ENCODE measurements at places on chromosomes 11 and 22. TPM values are rescaled to one million over a fixed set of nuclear protein-coding genes. Genes with fewer than 3 reads are reported as not detected.

- no peak for DNase-seq
- peaks cover 5% of the 10 kb centered on the region for H3K36me3 ChIP-seq
- no peaks in the 10 kb centered on the region for H3K27me3 ChIP-seq
Observed at GRCh38 chr11:119673759-119674336, 55.2 kb downstream of the NECTIN1 start.

Gene MYOD1
- total RNA-seq, result not detected

DNA sequence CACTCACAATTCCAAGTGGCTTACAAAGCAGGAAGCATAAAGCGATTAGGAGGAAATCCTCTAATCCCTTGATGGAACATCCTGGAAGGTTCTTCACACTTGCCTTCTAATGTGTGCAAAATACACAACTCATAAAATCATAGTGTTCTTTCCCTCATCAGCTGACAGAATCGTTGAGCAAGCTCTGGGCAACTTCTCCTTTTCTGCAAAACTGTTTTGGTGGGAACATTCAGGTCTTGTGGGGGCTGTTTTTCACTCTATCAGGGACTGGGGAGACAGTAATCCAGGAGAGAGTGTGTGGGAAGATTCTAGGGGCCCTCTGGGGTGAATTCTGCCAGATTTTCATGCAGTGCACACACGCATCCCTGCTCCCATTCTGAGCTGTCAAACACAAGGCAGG, 53.2 kb downstream of the IRAG1 start:
- H3K36me3 ChIP-seq, result no peaks in the 10 kb centered on the region
- no peak for DNase-seq
- H3K4me3 ChIP-seq, result no peak overlapping the region
- peaks cover 10% of the 10 kb centered on the region for H3K27me3 ChIP-seq
- no peaks in the 10 kb centered on the region for H3K4me1 ChIP-seq
- H3K27ac ChIP-seq, result no peak overlapping the region

Gene SCYL1
- total RNA-seq, result 65.9 TPM

DNA sequence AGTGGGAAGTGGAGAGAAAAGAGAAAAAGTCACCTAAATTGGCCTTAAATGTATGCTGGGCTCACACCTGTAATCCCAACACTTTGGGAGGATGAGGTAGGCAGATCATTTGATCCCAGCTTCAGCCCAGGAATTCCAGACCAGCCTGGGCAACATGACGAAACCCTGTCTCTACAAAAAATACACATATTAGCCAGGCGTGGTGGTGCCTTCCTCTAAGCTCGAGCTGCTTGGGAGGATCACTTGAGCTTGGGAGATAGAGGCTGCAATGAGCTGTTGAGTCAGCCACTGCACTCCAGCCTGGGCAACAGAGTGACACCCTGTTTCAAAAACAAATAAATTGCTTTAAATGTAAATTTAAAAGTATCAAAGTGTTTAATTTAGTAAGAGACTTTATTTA, 3.9 kb downstream of the CBL start:
- peaks cover 29% of the 10 kb centered on the region for H3K4me1 ChIP-seq
- no peak for DNase-seq
- no peaks in the 10 kb centered on the region for H3K27me3 ChIP-seq
- no peak overlapping the region for H3K4me3 ChIP-seq
- no peak overlapping the region for H3K27ac ChIP-seq

- no peak for DNase-seq
- H3K36me3 ChIP-seq, result no peaks in the 10 kb centered on the region
- no peak overlapping the region for H3K4me3 ChIP-seq
- peaks cover 22% of the 10 kb centered on the region for H3K4me1 ChIP-seq
Observed at GRCh38 chr11:115155978-115156377, 348.2 kb downstream of the CADM1 start.

DNA sequence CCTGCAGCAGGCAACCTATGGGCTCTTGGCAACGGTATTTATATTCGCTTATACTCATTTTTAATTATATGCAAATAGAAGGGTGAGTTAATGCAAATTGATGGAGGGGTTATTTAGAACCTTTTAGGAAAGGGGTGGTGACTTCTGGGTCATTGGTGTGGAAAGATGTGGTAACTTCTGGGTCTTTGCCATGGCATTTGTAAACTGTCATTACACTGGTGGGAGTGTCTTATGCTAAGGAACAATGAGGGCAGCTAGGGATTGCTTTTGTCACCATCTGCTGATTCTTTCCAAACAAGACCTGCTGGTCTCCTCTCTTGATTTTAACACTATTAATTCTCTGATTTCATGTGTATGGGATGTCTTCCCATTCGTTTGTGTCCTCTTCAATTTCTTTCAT, 11.7 kb upstream of the KAT5 start:
- no peak overlapping the region for H3K27ac ChIP-seq
- H3K4me1 ChIP-seq, result peaks cover 10% of the 10 kb centered on the region
- DNase-seq, result no peak
- no peaks in the 10 kb centered on the region for H3K36me3 ChIP-seq
- H3K27me3 ChIP-seq, result peaks cover 38% of the 10 kb centered on the region

- no peak for DNase-seq
- no peak overlapping the region for H3K4me3 ChIP-seq
- no peaks in the 10 kb centered on the region for H3K4me1 ChIP-seq
- no peak overlapping the region for H3K27ac ChIP-seq
- H3K36me3 ChIP-seq, result no peaks in the 10 kb centered on the region
- no peaks in the 10 kb centered on the region for H3K27me3 ChIP-seq
Observed at GRCh38 chr22:17243524-17243923, 24.3 kb upstream of the ADA2 start.

- H3K27me3 ChIP-seq, result peaks cover 6% of the 10 kb centered on the region
- no peak within 1 kb of the TSS for H3K27ac ChIP-seq
- H3K36me3 ChIP-seq, result no peaks in the 10 kb centered on the region
- peak within 1 kb of the TSS; percentile 46 for H3K4me3 ChIP-seq
- no peak for DNase-seq
Observed at GRCh38 chr11:75668451-75669297, at the start of gene MAP6. Gene MAP6, minus strand, starts transcription at chr11:75669038. Its CDS starts 669 bp downstream, at chr11:75668369.

- H3K4me1 ChIP-seq, result peaks cover 16% of the 10 kb centered on the region
- H3K27ac ChIP-seq, result no peak overlapping the region
- H3K27me3 ChIP-seq, result no peaks in the 10 kb centered on the region
Observed at GRCh38 chr11:74471668-74472429, 4.5 kb upstream of the KCNE3 start.

All from HepG2 (cell line).